ENCODE measurements at places on chromosomes 13 and 19.

DNA sequence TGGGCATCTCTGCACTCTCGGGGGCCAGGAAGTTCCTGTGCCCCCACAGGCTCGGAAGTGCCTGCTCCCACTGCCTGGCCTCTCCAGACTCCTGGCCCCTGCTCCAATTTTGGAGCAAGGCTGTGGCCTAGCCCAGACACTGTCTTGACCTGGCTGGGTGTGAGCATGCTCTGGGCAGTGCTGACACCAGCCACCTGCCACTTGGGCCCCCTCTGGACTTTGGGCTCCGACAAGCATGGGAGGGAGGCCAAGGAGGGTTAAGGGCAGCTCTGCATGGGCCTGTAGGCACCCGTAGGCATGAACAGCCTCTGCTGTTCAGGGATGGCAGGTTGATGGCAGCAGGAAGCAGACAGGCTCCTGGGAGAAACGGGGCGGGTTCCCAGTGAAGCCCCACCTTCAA is 26.0 kb upstream of the RBM26 start:
- DNase-seq = no peak

DNA sequence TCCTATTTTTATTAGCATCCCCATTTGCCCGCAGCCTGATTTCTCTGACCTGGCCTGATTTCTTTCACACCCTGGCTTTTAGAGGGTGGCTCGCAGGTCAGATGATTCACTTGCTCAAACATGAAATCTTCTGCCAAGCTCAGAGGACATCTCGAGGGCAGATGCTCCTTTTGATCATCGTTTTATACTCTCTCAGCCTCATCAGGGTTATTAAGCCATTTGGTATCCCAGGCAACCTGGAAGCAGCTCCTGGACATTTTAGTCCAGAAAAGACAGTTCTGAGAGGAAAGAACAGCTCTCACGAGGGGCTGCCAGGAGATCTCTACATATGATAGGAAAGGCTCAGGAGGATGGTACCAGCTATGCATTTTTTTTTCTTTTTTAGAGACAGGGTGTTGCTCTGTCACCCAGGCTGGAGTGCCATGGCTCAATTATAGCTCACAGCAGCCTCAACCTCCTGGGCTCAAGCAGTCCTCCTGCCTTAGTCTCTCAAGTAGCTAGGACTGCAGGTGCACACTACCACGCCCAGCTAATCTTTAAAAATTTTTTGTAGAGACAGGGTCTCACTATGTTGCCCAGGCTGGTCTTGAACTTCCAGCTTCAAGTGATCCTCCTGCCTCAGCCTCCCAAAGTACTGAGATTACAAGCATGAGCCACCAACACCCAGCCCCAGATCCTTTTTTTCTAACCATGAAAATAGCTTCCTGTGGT is 165.4 kb downstream of the KATNAL1 start:
- no peak for DNase-seq

DNA sequence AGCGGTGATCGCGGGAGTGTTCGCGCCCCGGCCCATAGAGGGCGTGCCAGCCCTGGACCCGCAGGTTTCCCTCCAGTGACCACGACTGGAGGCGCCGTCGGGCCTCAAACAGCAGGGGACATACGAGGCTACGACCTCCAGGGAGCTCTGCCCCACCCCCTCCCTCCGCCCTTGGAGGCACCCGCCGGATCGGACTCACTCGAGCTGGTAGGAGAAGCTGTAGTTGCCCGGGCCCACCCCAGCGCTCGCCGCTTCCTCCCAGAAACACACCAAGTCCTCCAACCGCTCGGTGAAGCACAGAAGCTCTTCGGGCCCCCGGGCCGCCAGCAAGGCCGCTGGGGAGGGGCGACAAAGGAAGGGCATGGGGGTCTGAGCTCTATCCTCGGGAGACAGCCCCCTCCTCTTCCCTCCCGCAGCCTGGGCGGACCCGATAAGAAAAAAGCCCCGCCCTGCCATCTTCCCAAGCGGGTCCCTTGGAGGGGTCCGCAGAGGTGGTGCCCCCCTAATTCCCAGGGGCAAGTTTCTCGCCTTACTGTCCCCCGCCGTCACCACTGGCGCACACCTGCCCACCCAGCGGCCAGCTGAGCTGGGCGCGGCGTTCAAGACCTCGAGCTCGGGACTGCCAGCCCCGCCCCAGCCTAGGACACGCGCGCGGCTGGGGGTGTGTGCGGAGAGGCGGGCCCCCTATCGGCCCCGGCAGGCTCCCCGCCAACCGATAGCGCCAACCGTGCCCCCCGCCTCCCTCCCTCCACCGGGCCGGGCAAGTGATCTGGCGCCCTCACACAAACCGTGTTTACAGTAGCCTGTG is 1.0 kb downstream of the EPOR start:
- peak; percentile 44 for DNase-seq

- no peak for DNase-seq
Measured at GRCh38 chr13:23488442-23488841, 54.9 kb upstream of the SACS start.

DNA sequence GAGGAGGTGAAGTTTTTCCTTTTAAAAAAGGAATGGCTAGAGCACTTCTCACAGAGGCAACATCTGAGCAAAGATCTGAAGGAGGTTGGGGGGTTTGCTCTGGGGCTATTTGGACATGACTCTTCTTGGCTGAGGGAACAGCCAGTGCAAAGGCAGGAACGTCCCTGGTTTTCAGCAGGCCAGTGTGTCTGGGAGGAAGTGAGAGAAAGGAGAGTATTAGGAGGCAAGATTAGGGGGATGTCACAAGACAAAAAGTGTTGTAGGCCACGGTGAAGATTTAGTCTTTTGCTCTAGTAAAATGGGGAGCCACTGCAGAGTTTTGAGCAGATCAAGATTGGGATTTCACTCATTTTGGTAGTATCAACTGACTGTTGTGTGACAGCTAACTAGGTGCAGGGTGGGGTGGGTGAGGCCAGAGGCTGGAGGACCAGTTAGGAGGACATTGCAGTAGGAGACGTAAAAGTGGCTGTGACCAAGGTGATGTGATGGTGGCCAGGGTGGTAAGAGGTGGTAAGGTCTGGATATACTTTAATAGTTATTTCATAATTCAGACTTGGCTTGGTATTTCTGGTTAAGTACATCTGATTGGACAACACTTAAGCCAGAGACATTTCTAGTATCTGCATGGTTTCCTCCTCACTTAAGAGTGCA is 40.6 kb downstream of the WDFY2 start:
- no peak for DNase-seq

DNA sequence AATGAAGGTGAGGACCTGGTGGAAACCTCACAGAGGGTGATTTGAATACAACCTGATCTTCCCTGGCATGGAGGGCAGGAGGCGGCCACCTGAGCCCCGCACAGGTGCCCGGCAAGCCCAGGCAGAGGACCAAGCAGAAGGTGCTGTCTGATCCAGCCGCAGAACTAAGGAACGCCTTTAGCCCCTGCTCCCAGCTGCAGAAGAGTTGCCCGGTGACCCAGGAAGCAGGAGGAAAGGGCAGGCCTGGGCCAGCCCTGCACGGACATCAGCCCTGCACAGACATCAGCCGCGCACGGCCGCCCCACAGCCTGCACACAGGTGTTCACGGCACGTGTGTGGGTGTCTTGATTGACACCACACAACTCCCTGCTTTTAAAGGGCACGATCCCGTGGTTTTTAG is 43.1 kb downstream of the RASA3 start:
- no peak for DNase-seq

GRCh38 chr19:5228932-5229777 is 111.5 kb downstream of the PTPRS start:
- DNase-seq = no peak

DNA sequence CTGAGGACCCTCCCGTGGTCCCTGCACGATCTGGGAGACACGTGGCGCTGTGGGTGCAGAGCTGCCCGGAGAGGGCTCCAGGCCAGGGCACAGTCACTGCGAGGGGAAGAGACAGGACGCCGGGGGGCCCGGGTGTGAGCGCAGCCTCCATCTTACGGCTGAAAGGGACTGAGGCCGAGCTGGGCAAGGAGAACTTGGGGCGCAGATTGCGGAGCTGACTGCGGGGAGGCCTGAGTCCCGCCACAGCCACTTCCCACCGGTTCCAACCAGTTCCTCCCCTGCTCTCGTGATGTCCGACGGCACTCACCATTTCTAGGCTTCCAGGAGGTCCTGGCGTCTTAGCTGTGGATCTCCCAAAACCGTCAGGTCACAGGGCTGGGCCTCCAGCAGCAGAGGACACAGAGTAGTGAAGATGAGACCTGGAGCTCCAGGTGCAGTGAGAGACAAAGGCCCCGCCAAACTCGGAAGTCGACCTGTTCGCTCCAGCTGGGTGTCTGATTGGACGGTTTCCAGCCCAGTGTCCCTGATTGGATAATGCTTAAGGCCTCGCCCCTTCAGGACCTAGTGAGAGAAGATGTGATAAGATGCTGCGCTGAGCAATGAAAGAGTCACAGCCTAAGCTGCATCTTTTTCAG is 4.8 kb upstream of the ZNF253 start:
- DNase-seq = no peak

All from neural crest cell (in vitro differentiated cells).